ENCODE measurements at places on chromosomes 4 and X.

DNA sequence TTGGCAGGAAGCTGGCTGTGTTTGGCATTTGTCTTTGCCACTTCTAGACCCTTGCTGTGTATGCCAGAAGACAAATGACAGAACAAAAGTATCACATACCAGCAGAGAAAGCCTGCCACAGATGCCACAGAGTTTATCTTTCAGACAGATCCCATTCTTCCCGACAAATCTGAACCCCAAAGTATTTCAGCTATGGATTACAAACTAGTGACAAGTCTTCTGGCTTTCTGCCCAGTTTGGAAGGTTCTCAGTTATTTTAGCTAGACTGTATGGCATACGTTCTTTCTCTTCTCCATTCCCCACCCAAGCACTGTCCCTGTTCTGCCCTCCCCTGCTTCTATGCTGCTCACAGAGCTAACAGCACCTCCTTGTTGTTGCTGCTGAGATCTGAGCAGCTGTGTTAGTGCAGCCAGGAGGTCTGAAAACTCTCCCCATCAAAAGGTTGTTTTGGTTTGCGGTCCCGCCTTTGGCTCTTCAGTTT is 236.7 kb downstream of the FRAS1 start:
- no peak for DNase-seq

GRCh38 chrX:74506317-74507115 is 85.2 kb downstream of the SLC16A2 start:
- DNase-seq: peak; percentile 18

GRCh38 chr4:158903472-158904043 is 134.7 kb downstream of the FNIP2 start:
- no peak for DNase-seq

- DNase-seq: no peak
Observed at GRCh38 chr4:180766944-180767729, 1476.1 kb upstream of the TENM3 start.

DNA sequence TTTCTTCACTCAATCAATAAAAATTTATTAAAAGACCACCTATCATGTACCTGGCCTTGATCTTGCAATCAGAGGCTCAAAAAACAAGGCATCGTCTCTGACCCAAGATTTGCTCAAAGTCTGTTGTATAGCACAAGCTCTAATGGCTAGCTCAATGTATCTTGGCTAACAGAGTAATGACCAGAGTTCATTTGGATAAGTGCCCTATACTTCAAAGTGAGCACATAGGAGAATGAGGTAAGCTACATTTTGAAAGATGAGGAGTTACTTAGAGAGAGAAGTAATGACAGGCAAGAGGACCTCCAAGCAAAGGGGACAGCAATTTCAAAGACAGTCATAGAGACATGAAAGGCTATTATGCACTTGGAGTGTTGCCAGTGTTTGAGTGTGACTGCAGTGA is 22.9 kb upstream of the GABRQ start:
- DNase-seq: no peak

DNA sequence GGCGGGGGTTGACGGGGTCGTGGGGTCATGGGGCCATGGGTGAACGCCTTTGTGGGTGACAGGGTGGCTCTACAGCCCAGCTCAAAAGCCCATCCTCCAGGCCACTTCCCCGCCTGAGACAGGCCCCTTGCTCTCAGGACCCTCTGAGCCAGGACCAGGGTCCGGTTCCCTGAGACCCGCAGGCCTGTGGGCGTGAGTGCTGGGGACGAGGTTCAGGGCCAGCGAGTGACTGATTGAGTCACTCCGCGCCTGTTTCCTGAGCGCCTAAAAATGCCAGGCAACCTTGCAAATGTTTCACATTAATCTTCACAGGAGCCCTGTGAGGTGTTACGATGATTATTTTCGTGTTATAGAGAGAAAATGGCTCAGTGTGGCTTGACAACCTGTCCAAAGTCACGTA is 97.8 kb downstream of the ZNF674 start:
- DNase-seq: no peak

GRCh38 chrX:42943051-42943974 is 165.3 kb upstream of the PPP1R2C start:
- no peak for DNase-seq

GRCh38 chr4:60134099-60134498 is 1066.0 kb upstream of the ADGRL3 start:
- no peak for DNase-seq

DNA sequence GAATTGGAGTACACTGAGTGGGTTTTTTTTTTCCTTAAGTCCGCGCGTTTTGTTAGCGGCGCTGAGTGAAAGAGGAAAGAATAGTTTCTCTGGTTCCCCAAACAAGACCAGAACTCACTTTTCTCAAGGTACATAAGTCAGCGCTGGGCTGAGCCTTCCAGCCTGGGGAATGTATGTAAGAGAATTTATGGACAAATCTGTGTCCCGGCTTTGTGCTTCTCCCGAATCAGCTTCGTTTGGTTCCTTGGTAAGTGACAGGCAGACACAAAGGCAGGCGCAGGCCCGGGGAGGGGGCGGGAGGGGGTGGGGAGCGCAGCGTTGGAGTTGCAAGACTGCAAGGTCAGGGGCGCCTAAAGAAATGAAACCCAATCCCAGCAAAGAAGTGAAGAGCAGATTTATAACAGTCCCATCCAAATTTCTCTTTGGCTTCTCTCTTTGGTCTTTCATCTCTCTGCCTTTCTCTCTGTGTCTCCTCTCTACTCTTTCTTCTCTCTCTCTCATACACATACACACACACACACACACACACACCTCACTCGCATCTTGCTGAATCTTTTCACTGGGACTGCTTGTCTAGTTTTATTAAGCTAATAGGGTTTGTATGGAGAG is 981 bp downstream of the TET2 start:
- no peak for DNase-seq

DNA sequence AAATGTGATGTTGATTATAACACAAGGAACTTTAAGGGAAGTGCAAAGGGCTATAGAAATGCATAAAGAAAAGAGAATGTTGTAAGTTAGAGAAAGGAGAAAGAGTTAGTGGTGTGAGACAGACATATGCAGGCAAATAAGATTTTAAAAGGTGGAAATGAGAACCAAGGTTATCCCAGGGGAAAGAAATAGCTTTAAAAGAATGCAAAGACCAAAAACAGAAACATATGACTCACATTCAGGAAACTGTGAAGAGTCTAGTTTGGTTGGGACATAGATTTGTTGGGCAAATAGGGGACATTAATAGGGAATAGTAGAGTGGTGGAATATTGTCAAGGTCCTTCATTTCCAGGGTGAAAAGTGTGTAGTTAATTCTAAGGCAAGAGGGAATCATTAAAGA is 52.4 kb downstream of the MAPK10 start:
- no peak for DNase-seq

- DNase-seq: no peak
Observed at GRCh38 chrX:119194621-119195020, 41.5 kb upstream of the PGRMC1 start.

GRCh38 chr4:152100379-152101201 is 339.8 kb upstream of the GATB start:
- peak; percentile 37 for DNase-seq

DNA sequence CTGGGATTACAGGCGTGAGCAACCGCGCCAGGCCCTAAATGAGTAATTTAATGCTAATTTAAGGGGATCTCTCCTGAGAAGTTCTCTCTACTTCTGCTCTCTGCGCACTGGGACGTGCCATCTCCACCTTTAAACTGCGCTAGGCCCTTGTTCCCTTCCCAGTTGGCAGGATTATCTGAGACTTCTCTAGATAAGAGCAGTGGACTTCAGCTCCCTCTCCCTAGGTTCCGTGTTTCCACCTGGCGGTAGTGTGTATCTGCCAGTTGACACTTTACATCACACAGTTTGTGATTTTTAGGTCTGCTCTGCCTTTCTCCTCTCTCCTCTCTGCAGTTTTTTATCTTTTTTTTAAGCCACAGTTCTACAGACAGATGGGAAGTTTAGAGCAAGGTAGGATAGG is 40.2 kb downstream of the ARHGAP10 start:
- no peak for DNase-seq

DNA sequence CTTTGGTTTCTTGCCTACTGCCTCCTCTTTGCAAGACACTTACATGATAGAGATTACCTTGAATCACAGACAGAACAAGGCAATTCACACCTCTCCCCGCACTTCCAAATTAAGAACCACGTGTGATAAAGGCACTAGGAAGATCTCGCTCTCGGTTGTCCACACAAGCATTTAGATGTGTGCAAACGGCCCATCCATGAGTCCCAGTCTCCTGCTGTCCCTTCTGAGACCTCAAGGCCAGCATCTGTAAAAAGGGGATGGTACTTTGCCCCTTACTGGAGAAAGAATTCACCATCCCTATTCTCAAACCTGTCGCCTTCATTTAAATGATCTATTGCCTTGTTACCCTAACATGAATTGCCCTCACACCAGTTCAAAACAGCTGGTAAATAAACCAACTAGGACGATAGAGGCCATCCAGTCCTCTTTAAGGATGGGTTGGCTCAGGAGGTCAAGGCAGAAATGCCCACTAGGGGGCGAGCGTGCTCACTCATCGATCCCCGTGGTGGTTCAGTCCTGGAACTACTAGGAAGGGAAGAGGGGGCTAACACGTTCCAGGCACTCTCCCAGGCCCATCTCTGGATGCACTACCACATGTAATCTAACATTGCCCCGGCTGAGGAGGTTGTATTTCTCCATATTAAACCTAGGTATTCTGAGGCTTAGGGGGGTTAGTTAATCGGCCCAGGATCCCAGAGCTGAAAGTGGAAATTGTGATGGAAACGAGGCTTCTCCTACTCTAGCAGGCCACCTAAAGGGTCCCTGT is 95.8 kb downstream of the DHX15 start:
- DNase-seq: no peak

GRCh38 chr4:87978681-87979080 is 3.2 kb downstream of the SPP1 start:
- no peak for DNase-seq

DNA sequence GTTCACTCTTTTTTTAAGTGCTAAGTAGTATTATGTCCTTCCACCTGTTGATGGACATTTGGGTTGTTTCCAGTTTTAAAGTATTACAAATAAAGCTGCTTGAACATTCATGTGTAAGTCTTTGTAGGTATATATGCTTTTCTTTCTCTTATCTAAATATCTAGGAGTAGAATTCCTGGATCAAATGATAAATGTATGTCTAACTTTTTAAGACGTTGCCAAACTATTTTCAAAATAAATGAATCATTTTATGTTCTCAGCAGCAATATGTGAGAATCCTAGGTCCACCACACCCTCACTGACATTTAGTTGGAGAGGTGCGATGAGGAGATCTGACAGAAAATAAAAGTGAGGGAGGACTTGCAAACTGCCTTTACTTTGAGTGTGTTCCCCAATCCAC is 291.7 kb upstream of the UGT8 start:
- no peak for DNase-seq

DNA sequence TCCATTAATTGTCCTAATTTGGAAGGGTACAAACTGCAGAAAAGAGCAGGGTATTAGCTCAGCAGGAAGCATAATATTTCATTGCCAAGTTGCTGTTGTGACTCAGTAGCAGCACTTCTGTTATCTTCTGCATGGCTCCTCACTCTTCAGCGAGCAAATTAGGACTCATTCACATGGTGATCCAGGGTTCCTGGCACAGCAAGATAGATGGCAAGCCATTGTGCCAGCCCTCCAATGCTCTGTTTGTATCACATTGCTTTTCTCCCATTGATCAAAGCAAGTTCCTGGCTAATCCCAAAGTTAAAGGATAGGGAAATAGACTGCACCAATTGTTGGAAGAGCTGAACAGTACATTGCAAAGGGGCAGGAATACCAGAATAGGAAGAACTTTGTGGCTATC is 382.5 kb upstream of the ATOH1 start:
- DNase-seq: no peak

- DNase-seq: no peak
Observed at GRCh38 chr4:144336633-144337032, 196.1 kb upstream of the GYPA start.

- DNase-seq: peak; percentile 19
Observed at GRCh38 chr4:138090150-138090917, 151.8 kb downstream of the SLC7A11 start.

DNA sequence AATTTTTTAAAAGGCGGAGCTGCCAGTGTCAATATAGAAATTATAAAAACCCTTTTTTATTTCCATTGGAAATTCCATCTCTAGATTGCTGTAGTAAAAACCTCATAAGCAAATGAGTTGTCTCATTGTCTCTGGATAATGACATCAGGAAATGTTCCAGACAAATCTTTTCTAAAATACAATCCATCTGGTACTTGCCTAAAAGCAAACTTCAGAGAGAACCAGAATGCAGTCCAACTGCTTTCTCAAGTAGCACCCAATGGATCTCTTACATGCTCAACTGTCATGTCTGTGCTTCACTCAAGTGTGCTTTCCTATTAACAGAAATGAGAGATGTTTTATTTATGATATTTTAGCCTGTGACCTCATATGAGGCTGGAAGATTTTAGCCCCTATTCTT is 399.6 kb upstream of the NDST3 start:
- no peak for DNase-seq

GRCh38 chr4:35604252-35604651 is 640.1 kb downstream of the ARAP2 start:
- DNase-seq: no peak

GRCh38 chrX:53374222-53374820 is 48.1 kb downstream of the SMC1A start:
- no peak for DNase-seq

GRCh38 chr4:151256134-151256533 is 20.8 kb upstream of the PRSS48 start:
- no peak for DNase-seq

GRCh38 chr4:108303488-108304177 is 134.9 kb upstream of the LEF1 start:
- no peak for DNase-seq

All from GM12864 (cell line).